Left lung (tissue), 14 donors: ENCODE measurements at places on chromosomes 2 and 18. TPM values are rescaled to one million over a fixed set of nuclear protein-coding genes. Genes with fewer than 3 reads are reported as not detected.

The LIPG gene
- polyA plus RNA-seq = 8.8 TPM

The RGPD4 gene
- polyA plus RNA-seq = 0.04 TPM

The SERPINB3 gene
- polyA plus RNA-seq = not detected

The KCNIP3 gene
- 12.6 TPM for polyA plus RNA-seq

The RAMP1 gene
- polyA plus RNA-seq = 12.6 TPM

The MAPRE3 gene
- polyA plus RNA-seq = 9.6 TPM

The CCDC121 gene
- 13.0 TPM for polyA plus RNA-seq

The ANKRD30BL gene
- 0.32 TPM for polyA plus RNA-seq
